Eye (tissue), 1 donor: ENCODE measurements at places on chromosomes 3 and 15.
A peak's percentile ranks its signal among the peaks of the same experiment; 100 is the strongest.

GRCh38 chr3:157103280-157103679 lies 56.7 kb downstream of the CCNL1 start:
- DNase-seq: no peak

DNA sequence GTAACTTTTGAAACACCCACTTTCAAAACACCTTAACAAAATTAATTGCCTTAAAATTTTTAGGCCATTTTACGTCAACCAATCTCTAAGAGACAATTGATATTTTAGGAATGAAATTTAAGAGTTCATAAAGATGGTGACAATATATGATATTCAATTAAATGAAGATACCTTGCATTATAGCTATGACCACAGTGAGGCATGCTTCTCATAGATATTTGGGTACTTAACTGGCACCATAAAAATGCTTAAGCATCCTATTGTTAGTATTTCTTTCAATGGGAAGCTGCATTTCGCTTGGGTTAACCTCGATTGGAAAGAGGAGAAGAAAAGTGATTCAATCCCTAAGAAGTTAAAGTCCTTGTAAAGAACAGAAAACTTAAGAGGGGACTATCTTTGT lies 209.0 kb downstream of the GAP43 start:
- DNase-seq: no peak

GRCh38 chr3:3998140-3998922 lies 199.1 kb downstream of the LRRN1 start:
- DNase-seq: peak; percentile 77

DNA sequence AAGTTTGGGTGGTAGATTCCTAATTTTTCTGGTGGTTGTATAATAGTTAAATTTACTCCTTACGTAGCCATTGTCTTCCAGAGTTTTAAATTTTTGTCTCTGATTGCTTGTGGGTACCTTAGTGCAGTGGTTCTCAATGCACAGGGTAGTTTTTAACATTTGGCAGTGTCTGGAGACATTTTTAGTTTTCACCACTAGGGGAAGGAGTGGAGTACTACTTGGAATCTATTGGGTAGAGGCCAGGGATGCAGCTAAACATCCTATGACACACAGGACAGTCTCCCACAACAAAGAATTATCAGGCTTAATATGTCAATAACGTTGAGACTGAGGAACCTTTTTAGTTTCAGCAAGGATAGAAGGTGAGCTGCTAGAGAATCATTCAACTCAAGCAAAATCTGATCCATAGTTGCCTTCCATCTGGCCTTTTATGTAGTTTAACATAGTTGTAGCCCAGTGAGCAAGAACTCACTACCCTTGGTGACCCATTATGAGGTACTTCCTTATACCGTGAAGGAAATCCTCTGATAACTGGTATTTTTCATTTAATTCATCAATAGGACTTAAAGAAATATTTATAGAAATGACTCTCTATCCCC lies 8.6 kb upstream of the STX19 start:
- no peak for DNase-seq

GRCh38 chr15:93121107-93121506 lies 32.1 kb upstream of the RGMA start:
- DNase-seq: no peak

DNA sequence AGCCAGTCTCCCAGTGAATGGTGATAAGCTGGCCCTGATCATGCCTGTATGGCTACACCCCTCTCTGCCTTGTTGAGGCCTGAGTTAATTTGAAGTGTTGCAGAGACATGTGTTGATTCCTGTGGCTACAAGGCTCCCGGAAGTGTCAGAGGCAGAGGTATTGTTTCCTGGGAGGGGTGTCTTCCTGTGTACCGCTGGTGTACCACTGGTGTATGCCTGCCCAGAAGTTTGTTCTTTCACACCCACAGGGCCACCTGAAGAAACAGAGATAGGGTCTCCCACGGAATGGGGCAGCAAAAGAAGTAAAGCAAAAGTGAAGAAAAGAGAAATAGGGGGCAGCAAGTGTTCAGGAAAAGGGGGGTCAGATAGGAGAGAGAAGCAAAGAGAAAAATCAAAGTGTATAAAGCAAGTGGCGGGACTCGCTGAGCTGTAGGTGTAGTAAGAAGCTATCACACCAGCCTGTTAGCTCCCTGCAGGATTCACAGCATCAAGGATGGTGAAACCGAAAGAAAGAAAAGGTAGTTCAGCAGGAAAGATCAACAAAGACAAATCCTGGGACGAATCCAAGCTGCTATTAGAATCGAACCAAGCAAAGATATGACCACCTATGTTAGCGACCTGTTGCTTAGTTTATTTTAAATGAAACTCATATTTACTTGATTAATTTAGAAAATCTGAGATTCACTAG lies 36.6 kb upstream of the CD47 start:
- DNase-seq: no peak
